ENCODE measurements at places on chromosomes 3 and 15. TPM values are rescaled to one million over a fixed set of nuclear protein-coding genes. Genes with fewer than 3 reads are reported as not detected.
A peak's percentile ranks its signal among the peaks of the same experiment; 100 is the strongest.

Gene TIMP4
- 2.5 TPM for total RNA-seq

Gene RPL4
- 2,913 TPM for total RNA-seq

GRCh38 chr3:116341899-116342298, 103.4 kb downstream of the LSAMP start:
- no peak for DNase-seq

DNA sequence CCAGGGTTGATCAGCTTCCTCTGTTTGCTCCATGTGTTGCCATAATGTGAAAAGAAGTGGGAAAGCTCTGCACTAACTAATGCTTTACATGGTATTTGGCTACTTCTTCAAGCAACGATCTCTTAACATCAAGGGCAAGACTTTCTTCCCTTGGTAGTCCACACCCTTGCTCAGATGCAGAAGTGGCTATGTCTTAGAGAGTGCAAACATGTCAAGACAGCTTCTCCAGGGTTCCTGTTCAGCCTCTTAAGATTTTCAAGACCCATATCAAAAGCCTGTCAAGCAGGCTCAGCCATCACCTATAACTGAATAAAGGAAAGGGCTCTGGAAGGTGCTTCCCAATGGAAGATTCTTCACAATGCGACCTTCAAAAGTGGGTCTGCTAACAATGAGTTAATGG, 64.8 kb upstream of the CSTA start:
- DNase-seq: no peak

- no peak for DNase-seq
These were observed 117.4 kb downstream of the IL1RAP start for GRCh38 chr3:190631295-190631694.

DNA sequence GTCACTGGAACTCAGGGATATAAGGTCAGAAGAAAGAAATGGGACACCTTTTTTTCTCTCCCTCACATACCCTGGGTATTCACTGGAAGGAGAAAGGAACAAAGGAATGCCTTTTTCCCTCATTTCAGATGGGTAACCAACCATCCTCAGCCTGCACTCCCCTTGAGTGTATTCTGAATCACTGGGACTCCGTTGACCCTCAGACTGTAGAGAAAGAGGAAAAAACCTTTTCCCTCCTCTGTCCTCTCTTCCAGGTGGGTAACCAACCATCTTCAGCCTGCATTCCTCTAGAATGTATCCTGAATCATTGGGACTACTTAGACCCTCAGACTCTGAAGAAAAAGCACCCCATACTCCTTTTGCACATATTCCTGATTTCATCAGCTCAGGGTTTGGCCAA, 11.4 kb downstream of the PRR20G start:
- no peak for DNase-seq

GRCh38 chr15:39396979-39397615, 183.8 kb upstream of the THBS1 start:
- no peak for DNase-seq

GRCh38 chr3:196894557-196895295, 27.0 kb downstream of the SENP5 start:
- no peak for DNase-seq

- no peak for DNase-seq
These were observed 306.8 kb downstream of the NTRK3 start for GRCh38 chr15:87949575-87950223.

GRCh38 chr3:122189357-122189756, 5.9 kb downstream of the CASR start:
- DNase-seq: no peak

DNA sequence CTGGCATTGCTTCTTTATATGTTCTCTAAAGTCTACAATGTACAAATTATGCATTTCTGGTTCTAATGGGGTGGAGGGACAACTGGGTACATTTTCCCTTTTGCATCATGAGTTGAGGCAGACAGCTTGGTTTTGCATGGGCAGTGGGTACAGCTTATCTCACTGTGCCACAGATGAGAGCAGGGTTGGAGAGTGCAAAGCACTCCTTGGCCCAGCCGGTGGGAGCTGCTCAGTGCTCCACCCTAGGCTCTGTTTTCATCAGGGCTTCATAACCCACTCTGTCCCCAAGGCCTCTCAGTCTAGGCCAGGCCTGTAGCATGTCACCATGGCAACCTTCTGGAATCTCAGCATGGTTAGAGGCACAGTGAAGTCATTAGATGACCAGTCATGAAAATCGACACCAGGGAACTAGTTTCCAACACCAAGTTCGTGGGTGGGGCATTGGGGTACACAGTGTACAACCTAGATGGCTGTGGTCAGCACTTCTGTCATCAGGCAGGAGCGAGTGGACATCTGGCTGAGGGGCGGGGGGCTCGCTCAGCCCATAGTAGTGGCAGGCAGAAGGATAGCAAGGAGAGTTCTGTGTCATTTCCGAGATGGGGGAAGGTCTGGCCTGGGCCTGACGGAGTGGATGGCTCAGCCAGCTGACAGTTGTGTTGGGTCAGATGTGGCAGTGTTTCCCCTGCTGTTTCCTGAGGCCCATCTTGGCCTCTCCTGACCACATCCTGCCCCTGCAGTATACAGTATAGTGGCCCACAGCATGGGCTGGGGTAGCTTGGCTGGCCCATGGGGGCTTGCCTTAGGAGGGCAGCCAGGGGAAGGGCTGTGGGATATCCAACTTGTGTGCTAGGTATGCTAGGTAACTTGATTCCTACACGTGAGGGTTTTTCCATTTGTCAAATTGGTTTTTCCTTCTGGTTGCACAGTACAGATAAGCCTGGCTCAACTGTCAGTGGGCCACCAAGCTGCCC, 75.7 kb upstream of the PRR23C start:
- DNase-seq: no peak

Gene UQCRC1
- 124 TPM for total RNA-seq

GRCh38 chr3:124631727-124632126, 98.5 kb upstream of the UMPS start:
- no peak for DNase-seq

- DNase-seq: no peak
These were observed 195.8 kb downstream of the WDR72 start for GRCh38 chr15:53563627-53564026.

GRCh38 chr3:22966349-22966748, 236.8 kb upstream of the UBE2E2 start:
- DNase-seq: no peak

- no peak for DNase-seq
These were observed 13.1 kb downstream of the BMF start for GRCh38 chr15:40095371-40096093.

DNA sequence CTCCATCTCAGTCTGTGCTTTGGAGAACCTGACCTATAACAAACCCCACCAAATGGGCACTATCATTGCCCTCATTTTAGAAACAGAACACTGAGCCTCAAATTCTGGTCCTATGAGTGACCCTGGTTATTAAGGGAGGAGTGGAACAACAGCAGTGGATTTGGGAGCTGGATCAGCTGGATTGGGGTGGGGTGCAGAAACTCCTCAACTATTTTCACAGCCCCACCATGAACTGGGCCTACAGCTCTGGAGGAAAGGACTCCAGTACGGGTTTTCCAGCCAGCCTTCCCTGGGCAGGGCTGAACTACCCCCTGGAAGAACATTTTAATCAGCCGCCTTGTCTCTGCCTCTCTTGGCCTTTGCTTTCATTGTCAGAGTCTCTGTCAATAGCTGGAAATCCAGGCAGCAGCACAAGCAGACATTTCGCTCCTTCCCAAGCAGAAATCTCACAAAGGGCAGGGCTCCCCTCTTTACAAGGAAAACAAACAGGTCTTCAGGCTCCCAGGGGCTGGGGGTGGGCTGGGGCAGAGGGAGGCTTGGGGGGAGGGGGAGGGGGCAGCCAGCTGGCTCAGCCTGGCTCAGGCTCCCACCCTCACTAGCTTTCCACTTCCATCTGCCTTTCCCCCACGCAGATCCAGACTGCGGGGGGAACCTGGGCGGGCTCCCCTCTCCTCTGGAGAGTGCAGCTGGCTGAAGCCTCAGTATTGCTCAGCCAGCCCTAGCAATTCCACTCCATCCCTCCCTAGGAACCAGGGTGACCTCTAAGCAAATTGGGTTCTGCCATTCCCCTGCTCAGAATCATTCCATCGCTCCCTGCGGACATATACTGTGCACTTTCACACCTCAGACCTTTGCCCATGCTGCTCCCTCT, 13.7 kb upstream of the TLE3 start:
- DNase-seq: no peak

DNA sequence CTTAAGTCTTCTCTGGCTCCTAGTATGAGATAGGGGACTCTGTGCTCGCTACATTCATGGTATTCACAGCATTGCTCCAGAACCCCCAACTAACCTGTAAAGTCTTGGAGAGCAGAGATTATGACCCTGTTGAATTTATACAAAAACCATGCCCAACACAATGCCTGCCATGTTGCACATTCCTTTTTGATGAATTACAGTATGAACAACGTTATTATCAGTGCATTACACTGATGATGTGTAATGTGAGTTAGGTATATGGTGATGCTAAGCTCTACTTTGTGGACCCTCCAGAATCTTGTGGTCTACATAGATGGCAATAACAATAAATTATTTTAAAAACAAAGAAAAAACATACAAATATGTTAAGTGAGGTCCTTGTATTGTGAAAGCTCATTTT, 64.3 kb downstream of the EOMES start:
- no peak for DNase-seq

GRCh38 chr3:151227807-151228665, 25.0 kb upstream of the GPR171 start:
- DNase-seq: peak; percentile 63

DNA sequence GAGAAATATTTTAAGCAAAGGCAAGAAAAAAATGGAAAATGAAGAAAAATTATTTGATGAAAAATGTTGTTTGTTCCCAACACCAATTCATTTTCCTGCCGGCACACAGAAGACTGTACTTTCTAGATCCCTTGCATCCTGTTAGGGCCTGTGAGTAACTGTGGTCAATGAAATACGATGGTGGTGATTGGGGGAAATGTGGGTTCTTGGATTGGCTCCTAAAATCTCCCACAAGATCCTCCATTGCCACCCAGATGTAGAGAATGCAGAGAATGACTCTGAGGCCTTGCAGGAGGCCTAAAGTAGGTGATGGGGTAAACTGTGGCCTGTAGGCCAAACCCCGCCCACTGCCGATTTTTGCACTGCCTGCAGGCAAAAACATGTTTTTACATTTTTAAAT, 46.3 kb upstream of the C3orf70 start:
- no peak for DNase-seq

Gene CLDN11
- total RNA-seq: 12.3 TPM

Gene ALDH1L1
- 2.7 TPM for total RNA-seq

Gene NOX5
- under 0.01 TPM for total RNA-seq

DNA sequence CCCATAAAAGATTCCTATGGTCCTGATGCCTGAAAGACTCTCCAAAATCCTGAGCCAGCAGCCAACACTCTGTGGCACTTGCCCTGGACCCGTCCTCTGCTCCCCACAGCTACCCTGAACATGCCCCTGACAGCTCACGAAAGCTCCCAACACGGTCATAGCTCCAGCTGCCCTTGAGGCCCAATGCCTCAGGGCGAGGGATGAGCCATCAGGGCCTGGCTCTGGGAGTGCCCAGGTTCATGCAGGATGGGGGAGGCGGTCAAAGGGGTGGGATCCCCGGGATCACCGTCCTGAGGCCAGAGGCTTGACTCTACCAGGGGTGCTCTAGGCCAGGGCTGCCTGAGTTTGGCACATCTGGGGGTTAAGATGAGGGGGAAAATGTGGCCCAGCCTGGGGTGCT, 72.7 kb upstream of the RPL32 start:
- DNase-seq: no peak

DNA sequence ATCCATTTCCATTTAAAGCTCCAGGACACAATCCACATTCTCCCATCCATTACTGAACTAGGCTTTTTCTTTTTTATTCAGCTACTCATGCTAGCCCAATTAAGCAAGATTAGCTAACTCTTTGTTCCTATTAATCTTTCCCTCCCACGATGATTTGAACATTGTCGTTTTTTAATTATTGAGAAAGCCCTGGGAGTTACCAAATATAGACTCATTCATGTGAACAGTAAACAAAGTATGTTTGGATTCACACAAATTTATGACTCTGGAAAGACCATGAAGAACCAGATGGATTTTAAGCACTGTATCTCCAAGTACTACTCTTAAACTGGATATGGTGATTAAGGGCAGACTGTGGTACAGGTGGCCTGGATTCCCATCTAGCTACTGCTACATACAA, 82.2 kb downstream of the STRIT1 start:
- no peak for DNase-seq

GRCh38 chr3:42651248-42652091, 2.0 kb upstream of the ZBTB47 start:
- DNase-seq: no peak

Gene NR1I2
- 0.16 TPM for total RNA-seq

Gene SCG5
- total RNA-seq: 124 TPM

GRCh38 chr3:151631946-151632345, 101.8 kb upstream of the AADACL2 start:
- DNase-seq: no peak

Gene HTR3E
- not detected for total RNA-seq

GRCh38 chr3:143668924-143669790, 179.1 kb downstream of the SLC9A9 start:
- DNase-seq: no peak

DNA sequence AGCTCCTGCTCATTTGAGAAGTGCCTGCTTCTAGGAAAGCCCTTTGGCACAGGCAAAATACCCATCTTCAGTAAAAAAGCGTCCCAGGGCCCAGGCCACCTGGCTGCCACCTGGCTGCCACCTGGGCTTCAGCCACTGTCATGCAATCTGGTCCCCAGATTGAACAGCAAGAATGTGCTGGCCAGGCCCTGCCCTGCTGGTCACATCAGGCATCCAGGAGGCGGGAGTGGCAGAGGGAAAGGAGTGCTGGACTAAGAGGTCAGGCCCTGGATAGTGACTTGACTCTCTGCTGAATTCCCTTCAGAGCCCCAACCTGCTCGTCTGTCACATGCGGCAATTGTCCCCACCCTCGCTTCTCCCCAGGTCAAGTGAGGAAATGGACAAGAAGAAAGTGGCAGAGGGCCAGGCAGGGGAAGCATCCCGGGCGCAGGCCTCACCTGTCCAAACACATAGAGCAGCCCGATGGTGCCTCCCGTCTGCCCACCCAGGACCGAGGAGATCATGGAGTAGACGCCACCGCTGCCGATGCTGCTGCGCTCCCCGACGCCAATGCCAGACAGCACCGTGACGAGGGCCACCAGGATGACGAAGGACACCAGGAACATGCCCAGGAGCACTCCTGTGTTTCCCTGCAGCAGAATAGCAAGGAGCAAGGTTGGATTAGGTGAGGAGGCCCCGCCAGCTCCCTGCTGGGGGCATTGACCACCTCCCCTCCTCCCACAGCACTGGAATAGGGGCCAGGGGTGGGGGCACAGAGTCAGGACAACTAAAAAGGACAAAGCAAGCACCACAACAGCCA, 25.5 kb downstream of the SLC12A8 start:
- no peak for DNase-seq

DNA sequence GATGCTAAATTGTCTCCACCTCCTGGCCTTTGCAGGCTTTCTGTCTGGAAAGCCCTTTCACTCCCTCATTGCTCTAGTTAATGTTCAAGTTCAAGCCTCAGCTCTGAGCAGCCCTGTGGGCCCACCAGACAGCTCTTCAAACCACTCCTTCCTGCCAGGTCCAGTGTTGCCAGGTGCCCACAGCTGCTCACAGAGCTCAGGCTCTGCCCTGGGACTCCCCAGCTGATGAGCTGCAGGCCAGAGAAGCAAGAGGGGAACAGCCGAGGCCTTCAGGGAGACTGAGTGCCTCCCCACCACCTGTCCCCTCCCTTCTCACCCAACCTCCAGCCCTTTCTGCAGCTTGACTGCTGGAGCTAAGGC, 1.3 kb upstream of the ZBTB47 start:
- no peak for DNase-seq

GRCh38 chr3:105626739-105627138, 242.1 kb downstream of the CBLB start:
- no peak for DNase-seq

Gene EXD1
- 0.78 TPM for total RNA-seq

- DNase-seq: peak; percentile 28
These were observed 230.7 kb downstream of the BBX start for GRCh38 chr3:107753494-107753893.

Measured in occipital lobe (tissue), 3 donors.